ENCODE measurements at places on chromosomes 3 and 15.

DNA sequence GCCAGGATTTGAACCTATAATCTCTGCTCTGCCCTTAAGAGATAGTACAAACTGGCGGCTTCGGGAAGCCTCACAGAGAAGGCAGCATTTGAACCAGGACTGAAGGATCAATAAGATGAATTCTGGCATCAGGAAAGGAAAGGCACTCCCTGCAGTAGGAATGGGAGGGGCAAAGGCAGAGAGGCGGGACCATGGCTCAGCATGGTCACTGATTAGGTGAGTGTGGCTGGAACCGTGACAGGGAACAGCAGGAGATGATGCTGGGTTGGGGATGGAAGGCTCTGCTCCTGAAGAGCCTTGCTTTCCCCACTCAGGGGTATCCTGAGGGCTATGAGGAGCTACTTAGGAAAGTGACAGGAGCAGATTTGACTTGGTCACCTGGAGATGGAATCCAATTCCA, 158.5 kb downstream of the FEZF2 start:
- no peak for DNase-seq

GRCh38 chr15:56948000-56948763, 29.7 kb downstream of the TCF12 start:
- no peak for DNase-seq

DNA sequence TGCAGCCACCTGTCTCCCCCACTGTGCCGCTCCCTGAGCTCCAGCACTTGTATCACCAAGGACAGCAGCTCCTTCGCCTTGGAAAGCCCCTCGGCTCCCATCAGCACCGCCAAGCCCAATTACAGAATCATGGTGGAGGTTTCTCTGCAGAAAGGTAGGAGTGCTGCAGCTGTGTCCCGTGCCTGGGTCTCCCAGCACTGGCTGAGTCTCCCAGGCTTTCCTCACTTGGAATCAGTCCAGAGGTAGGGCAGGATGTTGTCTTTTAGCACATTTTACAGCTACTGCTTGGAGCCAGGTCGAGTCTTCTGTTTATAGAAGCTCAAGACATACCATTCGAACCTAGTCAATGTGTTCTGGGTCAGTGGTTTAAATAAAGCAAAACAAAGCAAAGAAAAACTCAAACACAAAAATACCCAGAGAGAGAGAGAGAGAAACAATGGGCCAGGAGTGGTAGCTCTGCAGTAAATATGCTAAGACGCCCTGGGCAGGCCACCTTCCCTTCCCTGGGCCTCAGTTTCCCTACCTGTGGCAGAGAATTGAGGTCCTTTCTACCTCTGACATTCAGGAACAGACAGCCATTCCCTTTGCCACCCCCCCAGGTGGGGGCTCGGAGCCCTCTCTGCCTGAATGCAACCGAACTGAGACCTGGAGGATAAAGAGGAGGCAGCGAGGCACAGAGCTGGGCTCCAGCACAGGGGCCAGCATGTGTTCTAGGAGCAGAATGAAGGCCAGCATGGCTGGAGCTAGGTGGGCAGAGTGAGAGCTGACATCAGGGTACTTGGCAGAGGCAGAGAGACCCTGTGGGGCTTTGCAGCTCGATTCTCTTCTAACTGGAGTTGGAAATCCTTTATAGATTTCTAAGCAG, 44.1 kb downstream of the STARD5 start:
- DNase-seq: peak; percentile 67

GRCh38 chr3:4552811-4553210, 59.7 kb downstream of the ITPR1 start:
- no peak for DNase-seq

DNA sequence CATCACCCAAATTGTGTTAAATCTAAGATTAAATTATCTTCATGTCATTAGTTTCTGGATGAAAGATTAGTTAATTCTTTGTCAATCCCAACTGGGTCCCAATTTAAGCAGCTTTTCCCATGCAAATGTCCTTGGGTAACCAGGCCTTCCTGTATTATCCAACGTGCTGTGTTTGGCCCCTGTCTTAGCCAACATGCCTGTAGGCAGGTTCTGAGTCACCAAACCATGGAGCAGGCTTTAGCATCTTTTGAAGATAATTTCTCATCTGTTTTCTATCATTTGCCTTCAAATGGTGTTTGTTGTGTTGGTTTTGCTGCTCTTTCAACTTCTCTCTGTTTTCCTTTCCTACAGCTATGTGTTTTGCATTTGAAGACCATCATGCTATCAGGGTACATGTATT, 216.2 kb downstream of the ITPR1 start:
- peak; percentile 58 for DNase-seq

DNA sequence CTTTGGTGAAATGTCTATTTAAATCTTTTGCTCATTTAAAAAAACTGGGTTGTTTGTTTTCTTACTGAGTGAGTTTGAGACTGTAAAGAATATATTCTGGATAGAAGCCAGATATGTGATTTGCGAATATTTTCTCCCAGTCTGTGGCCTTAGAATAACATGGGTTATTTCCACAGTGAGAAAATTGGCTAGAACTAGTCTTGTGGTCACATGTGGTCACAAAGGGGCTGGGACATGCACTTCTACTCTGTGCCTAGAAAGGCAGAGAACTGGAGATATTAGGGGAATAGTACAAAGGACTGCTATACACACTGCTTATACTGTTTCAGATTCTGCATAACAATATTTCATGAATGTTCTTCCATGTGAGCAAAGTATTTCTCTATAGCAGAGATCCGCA, 79.9 kb upstream of the RGMA start:
- DNase-seq: no peak

DNA sequence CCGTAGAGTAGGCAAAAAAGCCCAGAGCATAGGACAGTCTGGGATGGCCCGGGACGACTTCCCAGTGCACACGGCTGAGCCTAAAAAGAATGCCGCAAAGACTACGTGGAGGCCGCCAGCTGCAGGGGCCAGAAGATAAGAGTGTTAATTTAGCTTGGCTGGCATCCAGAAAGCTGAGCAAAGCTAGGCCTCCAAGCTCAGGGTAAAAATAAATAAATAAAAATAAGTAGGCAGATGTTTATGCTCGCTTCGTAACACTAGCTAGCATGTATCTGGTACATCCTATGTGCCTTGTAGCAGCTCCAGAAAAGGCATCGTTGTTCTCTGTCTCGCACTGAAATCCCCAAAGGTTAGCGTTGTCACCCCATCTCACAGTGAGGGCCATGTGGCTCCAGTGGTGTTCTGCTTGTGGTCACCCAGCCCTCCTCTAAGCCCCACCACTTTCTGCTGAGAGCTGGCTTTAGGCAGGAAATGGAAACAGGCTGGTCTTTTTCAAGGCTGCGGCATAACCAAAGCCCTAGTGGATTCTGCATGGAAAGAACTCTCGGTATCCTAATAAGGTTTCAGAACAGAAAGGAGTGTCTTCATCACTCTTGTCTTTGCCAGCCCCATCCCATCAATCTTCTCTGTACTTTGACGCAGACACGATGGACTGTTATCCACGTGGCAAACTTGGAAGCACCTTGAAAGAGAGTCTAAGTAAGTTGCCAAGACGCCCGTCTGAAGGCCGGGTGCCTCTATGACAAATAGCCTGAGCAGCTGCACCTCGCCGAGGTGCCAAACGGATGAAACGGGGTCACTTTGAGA, 58.1 kb upstream of the MEF2A start:
- peak; percentile 64 for DNase-seq

DNA sequence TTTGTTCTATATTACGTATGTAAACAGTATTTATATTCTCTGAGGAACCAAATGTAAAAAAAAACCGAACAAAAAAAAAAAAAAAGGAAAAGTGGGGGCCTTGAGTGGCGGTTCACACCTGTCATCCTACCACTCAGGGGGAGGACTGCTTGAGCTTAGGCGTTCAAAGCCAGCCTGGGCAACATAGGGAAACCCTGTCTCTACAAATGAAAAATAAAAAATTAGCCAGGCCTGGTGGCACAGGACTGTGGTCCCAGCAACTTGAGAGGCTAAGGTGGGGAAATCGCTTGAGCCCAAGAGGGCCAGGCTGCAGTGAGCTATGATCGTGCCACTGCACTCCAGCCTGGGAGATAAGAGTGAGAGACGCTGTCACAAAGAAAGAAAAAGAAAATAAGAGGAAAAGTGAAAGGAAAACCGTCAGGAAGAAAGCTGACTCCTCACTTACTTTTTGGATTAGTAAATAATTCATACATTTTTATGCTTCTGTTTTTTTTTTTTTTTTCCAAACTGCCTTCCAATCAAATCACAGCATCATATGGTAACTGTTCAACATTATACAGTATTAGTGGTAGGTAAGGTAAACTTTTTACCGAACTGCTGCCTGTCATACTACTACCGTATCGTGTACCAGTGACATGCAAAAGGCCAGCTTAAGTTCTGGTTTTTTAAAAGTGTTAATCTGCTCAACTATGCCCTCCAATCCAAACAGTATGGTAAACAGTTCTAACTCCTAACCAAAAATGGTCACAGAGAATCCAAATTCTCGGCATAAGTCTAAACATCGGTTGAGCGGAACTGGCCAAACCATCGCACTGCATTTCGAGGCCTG, 1.2 kb downstream of the PHC3 start:
- DNase-seq: peak; percentile 51

- no peak for DNase-seq
These were observed 93.8 kb downstream of the DNAJB8 start for GRCh38 chr3:128372707-128373533.

DNA sequence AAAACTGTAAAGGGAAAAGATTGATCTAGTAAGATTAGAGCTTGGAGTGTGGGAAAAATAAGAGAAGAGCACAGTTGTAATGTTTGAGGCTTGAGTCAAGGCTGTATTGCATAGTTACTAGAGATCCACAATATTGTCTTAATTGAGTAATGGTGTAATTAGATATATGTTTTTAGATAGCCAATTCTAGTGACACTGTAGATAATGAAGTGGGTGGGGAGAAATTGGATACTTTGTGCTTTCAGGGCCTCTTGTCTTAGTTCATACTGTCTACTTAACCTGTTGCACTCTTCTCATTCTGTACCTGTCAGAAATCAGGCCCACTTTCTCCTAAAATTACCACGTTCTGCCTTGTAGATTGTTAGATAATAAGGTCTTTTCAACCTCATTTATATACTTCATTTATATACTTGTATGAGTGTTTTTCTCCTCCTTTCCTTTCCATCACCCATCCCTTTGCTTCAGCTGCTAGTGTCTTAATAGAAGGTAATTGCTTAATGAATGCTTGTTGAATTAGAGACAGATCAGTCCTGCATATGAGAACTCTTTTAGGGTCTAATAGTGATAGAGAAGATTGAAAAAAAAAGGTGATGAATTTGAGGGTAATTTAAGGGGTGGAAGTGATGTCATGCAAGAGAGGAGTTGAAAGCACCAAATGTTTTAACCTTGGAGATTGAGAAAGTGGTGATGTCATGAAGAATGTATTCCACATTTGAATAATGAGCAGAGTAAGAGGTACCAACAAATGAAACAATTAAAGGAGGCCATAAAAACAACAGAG, 32.0 kb downstream of the PIK3CA start:
- peak; percentile 67 for DNase-seq

GRCh38 chr3:152241142-152242017, 27.3 kb upstream of the MBNL1 start:
- peak; percentile 73 for DNase-seq

DNA sequence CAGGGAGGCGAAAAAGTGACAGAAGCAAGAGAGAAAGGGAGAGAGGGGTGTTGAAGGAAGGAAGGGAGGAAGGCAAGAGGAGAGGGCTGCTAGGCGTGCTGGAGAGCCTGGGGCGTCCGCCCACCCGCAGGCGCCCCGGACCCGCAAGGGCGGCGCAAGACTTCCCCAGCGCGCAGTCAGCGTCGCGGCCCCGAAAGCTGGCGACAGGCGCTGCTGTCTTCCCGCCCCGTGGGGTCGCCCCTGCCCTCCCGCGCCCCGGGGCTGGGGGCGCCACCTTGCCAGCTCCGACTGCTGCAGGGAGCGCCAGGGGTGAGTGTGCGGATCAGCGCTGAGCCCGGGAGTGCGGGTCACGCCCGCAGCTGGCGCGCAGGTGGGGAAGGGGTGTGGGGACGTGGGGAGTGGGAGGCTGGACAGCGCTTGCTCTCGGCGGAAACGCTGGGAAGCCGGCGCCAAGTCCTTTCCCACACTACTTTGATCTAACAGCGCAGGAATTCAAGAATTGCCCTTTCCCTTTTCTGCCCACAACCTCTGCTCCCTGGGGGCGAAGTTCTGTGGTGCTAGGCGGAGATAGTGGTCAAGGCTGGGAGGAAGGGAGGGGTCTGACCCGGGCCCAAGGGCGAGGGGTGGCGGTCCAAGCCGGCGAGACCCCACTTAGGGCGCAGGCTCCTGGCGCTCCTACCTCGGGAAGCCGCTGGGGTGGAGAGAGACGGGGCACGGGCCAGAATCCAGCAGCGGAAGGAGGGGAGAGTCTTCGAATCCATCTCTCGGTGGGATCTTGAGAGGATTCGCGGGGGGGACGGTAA, 266.1 kb downstream of the CGGBP1 start:
- DNase-seq: no peak

- no peak for DNase-seq
These were observed 25.7 kb upstream of the CLDN16 start for GRCh38 chr3:190362258-190362657.

DNA sequence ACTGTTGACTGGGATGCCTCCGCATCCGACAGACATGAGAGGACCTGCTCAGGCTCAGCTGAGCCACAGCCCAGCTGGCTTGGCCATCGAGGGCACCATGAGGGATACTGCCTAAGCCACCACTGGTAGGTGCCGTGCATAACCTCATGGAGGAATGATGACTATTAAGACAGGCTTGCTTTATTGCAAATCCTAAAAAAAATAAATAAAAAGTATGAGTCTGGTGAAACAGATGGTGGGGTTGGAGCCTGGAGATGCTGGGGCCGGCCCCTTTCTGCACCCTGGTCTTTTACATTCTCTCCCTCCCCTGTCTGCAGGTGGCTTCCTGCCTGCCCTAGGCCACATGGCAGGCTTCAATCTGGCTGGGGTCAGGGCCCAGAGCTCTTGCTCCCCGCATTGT, 24.0 kb upstream of the RAD18 start:
- DNase-seq: no peak

DNA sequence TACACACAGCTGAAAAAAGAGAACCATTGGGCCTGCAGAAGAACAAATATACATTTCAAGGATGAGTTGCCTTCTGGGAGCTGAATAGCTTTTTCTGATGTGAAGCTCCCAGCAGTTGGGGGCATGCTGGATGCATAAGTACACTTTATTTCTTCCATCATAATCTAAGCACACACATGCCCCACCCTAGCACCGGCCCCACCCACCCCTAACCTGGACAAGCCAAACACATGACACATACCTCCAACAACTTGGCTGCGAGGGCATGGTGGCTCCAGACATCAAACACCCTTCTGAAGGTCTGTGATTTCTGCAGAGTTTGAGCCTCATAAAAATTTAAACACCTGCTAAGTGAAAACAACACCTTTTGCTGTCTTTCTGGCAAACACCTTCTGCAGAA, 307.2 kb upstream of the TRIM42 start:
- DNase-seq: no peak

- no peak for DNase-seq
These were observed 22.9 kb upstream of the THUMPD3 start for GRCh38 chr3:9339761-9340471.
